CMK (cell line): ENCODE measurements at places on chromosomes 3 and 15.

DNA sequence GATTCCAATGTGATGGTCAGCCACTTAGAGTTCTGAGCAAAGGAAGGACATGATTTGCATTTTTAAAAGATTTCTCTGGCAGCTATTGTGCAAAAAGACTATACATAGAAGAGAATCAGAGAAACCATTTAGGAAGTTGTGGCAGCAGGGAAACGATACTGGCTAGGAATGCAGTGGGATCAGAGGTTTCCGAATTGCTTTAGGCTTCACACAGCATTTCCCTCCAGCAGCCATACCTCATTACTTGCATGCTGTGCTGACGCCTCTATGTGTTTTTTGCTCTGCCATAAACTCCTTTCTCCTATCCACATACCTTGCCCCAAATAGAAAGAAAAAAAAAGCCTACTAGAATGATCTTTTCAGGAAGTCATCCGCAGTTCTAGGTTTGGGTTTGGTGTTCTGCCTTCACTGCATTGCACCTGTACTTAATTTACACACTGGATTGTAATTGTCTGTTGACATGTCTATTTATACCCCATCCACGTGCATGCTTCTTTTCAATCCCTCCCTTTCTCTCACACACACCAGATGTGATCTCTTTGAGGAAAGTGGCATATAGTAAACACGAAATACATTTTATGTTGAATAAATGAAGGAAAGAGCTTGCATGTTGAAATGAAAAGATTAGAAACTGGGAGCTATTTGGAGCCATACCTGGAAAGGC, 860.3 kb upstream of the SEMA6D start:
- DNase-seq, result no peak

- DNase-seq, result no peak
Measured at GRCh38 chr15:36831904-36832287, 252.5 kb downstream of the CDIN1 start.

- no peak for DNase-seq
Measured at GRCh38 chr3:159913712-159914414, 74.8 kb upstream of the IL12A start.

- no peak for DNase-seq
Measured at GRCh38 chr15:24858737-24859601, 95.8 kb upstream of the SNRPN start.
